ENCODE measurements at places on chromosomes 6 and 20.

DNA sequence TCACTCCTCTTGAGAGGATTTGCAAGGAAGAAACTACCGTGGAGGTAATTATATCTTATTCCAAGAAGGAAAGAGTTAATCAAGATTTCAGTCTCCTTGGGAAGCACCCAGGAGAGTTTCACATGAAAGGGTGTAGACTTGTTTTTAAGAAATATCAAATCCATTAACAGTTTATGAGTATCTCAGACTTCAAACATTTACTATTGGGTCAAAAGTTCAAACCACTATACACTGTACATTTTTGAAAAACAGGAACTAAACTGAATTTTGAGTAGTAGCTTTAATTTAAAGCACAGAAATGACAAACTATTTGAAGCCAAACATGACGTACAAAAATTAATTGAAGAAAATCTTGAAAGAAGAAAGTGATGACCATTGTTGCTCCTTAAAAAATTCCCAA lies 164.0 kb downstream of the FOXC1 start:
- no peak for DNase-seq

DNA sequence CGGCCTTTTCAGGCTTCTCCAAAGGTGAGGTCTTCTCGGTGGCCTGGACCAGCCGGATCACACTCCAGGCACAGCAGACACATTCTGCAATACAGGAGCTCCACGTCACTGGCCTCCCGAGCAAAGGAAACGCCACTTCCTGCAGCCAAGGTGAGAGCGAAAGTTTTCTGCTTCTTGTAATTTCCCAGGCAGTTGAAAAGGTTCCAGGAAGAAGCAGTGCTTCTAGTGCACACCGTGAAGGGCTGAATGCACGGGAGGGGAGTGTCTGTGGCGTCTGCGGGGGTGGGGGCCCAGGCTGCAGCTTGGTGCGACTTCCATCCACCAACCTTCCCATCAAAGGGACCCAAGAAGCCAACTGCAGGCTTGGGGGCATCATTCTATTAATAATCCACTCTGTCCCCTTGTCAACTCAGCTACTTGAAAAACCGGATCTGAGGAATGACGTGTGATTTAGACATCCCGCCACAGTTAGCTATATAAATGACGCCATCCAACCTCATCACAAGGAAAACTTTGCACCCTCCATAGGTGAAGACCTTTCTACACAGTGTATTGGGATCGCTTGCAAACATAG lies 61.1 kb downstream of the NFATC2 start:
- DNase-seq: no peak

- no peak for DNase-seq
Measured at GRCh38 chr6:94217836-94218235, 798.5 kb upstream of the EPHA7 start.

- peak; percentile 84 for DNase-seq
Measured at GRCh38 chr20:327186-328026, 2.1 kb downstream of the SOX12 start.

GRCh38 chr6:15404685-15404980 lies 158.8 kb downstream of the JARID2 start:
- no peak for DNase-seq

DNA sequence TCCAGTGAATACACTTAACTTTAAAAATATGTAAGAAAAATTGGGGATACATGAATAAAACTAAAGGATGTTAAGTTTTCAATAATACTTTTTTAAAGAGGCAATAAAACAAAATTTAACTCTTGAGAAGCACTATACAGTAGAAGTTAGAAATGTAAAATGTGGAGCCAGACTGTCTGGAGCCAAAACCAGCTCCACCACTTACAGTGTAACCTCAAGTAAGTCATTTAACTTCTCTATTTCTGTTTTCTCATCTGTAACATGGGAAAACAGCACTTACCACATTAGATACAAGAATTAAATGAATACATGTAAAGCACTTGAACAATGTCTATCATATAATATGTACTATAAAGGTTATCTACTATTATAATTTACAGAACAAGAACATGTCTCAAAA lies 6.7 kb downstream of the ATG5 start:
- no peak for DNase-seq

DNA sequence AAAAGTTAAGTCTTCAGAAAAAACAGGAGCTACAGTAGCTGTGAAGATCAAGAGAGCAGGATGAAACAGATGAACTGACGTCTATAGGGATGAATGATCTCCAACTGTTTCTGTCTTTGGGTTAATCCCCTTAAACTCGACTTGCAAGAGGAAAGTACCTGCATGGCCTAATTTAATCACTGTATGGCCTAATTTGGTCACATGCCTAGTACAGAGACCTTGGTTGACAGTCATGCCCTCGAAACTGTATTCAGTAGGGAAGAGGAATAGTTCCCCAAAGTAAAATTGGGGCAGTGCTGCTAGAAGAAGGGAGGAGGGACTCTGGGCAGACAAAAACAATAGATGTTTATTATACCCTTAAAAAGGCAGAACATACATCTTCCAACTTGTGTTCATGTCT lies 10.0 kb upstream of the SMAP1 start:
- no peak for DNase-seq

DNA sequence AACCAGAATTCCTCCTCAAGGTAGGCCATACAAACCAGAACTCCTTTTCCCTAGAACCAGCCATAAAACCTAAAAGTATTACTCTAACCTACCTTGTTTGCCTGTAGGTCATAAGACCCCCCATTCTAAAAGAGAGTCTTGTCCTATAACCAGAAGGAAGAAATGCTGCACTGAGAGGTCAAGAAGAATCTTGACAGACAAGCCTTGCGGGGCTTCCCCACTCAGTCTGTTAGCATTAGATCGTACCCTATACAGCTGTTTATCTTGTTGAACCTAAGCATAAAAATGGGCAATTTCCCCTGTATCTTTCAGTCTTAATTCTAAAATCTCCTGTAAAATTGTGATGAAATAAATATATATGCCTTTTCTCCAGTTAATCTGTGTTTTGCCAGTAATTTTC lies 52.3 kb upstream of the HFE start:
- no peak for DNase-seq
